Osteoblast (primary cell): ENCODE measurements at places on chromosomes 7 and 10. TPM values are rescaled to one million over a fixed set of nuclear protein-coding genes. Genes with fewer than 3 reads are reported as not detected.

- peaks cover 31% of the 10 kb centered on the region for H3K4me1 ChIP-seq
- H3K4me3 ChIP-seq = peak overlapping the region; percentile 38
- DNase-seq = peak; percentile 100
Measured at GRCh38 chr10:79298403-79299244, 48.6 kb upstream of the PPIF start.

- no peak overlapping the region for H3K27ac ChIP-seq
- no peak for DNase-seq
- no peaks in the 10 kb centered on the region for H3K4me1 ChIP-seq
- H3K36me3 ChIP-seq = no peaks in the 10 kb centered on the region
- no peak overlapping the region for H3K4me3 ChIP-seq
Measured at GRCh38 chr10:114021154-114021553, 22.5 kb upstream of the ADRB1 start.

DNA sequence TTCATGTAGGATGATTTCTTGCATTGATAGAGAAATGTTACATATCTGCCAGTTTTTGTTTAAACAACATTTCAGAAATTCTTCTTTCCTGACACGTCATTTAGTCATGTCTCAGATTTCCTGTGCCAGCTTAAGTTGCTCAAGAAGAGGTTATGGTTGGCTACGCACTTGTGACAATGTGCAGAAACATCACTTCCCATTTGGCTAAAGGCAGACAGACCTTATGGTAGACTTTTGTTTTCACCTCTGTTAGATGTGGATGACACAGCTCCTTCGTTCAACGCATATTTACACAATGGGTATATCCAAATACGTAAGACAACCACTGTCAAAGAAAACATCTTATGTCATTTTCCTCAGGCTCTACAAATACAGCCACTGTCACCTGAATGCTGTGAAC lies 125.8 kb downstream of the DOCK4 start:
- H3K4me3 ChIP-seq = peak overlapping the region; percentile 62
- peak overlapping the region; percentile 94 for H3K27ac ChIP-seq
- no peaks in the 10 kb centered on the region for H3K27me3 ChIP-seq
- H3K36me3 ChIP-seq = no peaks in the 10 kb centered on the region

NAT16 gene
- not detected in 2 replicates for total RNA-seq

IPMK gene
- total RNA-seq = 10.9 TPM in 2 replicates

GRCh38 chr10:66294538-66294937 lies 631.3 kb upstream of the LRRTM3 start:
- no peaks in the 10 kb centered on the region for H3K27me3 ChIP-seq
- H3K36me3 ChIP-seq = no peaks in the 10 kb centered on the region
- no peak overlapping the region for H3K4me3 ChIP-seq
- H3K4me1 ChIP-seq = no peaks in the 10 kb centered on the region

DNA sequence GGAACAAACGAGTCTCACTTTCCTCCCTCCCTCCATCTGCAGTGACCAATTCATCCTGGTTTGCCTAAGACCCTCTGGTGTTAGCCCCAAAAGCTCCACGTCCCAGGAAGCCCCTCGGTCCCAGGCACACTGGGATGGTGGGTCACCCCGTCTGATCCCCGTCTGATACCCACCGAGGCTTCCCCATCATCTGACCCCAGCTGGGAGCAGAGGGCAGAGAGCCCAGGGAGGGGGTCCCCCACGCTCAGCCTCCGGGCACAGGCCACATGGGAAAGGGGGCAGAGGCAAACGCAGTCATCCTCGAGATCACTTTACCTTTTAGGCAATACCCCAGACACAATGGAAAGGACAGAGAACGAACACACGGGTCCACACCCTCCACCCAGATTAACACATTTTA lies 291.6 kb upstream of the PPP2R2D start:
- H3K36me3 ChIP-seq = no peaks in the 10 kb centered on the region
- H3K27ac ChIP-seq = no peak overlapping the region
- no peaks in the 10 kb centered on the region for H3K4me1 ChIP-seq
- no peak for DNase-seq
- H3K27me3 ChIP-seq = no peaks in the 10 kb centered on the region
- no peak overlapping the region for H3K4me3 ChIP-seq

DNA sequence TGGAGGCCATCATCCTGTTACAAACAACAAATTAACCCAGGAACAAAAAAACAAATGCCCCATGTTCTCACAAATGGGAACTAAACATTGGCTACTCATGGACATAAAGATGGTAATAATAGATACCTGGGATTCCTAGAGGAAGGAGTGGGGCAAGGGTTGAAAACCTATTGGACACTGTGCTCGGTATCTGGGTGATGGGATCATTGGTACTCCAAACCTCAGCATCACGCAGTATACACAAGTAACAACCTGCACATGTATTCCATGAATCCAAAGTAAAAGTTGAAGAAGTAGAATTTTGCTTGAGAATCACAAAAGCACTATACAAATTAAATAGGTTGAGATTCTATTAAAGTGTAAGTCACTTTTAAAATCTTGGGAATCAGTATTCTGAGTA lies 16.7 kb downstream of the GHITM start:
- H3K4me1 ChIP-seq = no peaks in the 10 kb centered on the region
- no peaks in the 10 kb centered on the region for H3K27me3 ChIP-seq
- H3K27ac ChIP-seq = no peak overlapping the region
- no peak for DNase-seq

COL17A1 gene
- under 0.01 TPM in 2 replicates for total RNA-seq

GRCh38 chr7:191981-192649 lies at the start of gene FAM20C:
Gene FAM20C (plus strand): TSS chr7:192571. CDS start chr7:193200, 629 bp downstream.
- peaks cover 33% of the 10 kb centered on the region for H3K4me1 ChIP-seq
- H3K27me3 ChIP-seq = no peaks in the 10 kb centered on the region
- H3K27ac ChIP-seq = peak within 1 kb of the TSS; percentile 70
- peak; percentile 100 for DNase-seq

GRCh38 chr7:31828520-31828919 lies 141.5 kb downstream of the PPP1R17 start:
- peaks cover 31% of the 10 kb centered on the region for H3K36me3 ChIP-seq
- no peaks in the 10 kb centered on the region for H3K27me3 ChIP-seq
- no peak for DNase-seq
- H3K4me1 ChIP-seq = peaks cover 3% of the 10 kb centered on the region
- no peak overlapping the region for H3K27ac ChIP-seq

NPSR1 gene
- total RNA-seq = not detected in 2 replicates

CAMK2B gene
- total RNA-seq = not detected in 2 replicates

NRBF2 gene
- total RNA-seq = 35.1 and 43.3 TPM in 2 replicates

OR2A42 gene
- under 0.01 TPM in 1 of 2 replicates, not detected in the other for total RNA-seq

CALHM3 gene
- total RNA-seq = not detected in 2 replicates

DNA sequence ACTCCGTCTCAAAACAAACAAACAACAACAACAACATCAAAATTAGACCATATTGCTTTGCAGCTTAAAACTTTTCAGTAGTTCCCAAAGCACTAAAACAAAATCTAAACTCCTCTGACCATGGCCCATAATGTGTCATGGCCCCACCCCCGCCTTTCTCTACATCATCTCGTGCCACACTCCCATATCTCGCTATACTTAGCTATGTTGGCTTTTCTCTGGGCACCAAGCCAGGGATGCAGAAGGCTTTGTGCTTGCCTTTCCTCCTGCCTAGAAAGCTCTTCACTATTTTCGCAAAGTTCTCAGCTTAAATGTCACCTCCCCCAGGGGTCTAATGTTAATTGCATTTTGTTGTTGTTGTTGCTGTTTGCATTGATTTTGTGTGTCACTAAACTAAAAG lies 15.1 kb upstream of the SLC16A12 start:
- H3K27me3 ChIP-seq = no peaks in the 10 kb centered on the region
- H3K4me3 ChIP-seq = no peak overlapping the region
- peaks cover 12% of the 10 kb centered on the region for H3K4me1 ChIP-seq
- no peak for DNase-seq

GRCh38 chr7:95537468-95537867 lies 51.7 kb downstream of the ASB4 start:
- no peak overlapping the region for H3K27ac ChIP-seq
- H3K27me3 ChIP-seq = peaks cover 28% of the 10 kb centered on the region
- no peaks in the 10 kb centered on the region for H3K4me1 ChIP-seq
- DNase-seq = no peak
- H3K4me3 ChIP-seq = no peak overlapping the region

GIMAP4 gene
- total RNA-seq = not detected in 2 replicates

SPDYE11 gene
- not detected in 2 replicates for total RNA-seq

SHTN1 gene
- 2.2 and 2.4 TPM in 2 replicates for total RNA-seq

DNA sequence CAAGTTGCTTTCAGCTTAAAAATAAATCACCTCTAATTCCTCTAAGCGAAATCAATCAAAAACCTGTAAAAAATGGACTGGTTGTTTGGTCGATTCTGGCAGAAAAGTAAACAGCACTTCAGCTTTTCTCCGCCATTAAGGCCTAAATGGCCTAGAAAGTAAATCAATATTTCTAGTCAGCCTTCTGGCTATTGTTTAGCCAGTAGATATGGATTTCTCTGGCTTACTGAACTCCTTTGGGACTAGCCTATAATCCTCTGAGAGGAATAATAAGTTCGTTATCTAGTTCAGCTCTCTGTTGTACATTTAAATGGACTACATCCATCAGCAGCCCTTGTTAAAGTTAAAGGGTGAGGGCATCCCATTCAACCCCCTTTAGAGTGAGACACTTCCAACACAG lies 400.1 kb upstream of the ETV1 start:
- no peak for DNase-seq
- no peaks in the 10 kb centered on the region for H3K36me3 ChIP-seq
- H3K4me1 ChIP-seq = no peaks in the 10 kb centered on the region
- H3K4me3 ChIP-seq = no peak overlapping the region
- H3K27me3 ChIP-seq = no peaks in the 10 kb centered on the region
- H3K27ac ChIP-seq = no peak overlapping the region

- no peaks in the 10 kb centered on the region for H3K36me3 ChIP-seq
- H3K4me1 ChIP-seq = no peaks in the 10 kb centered on the region
- no peak overlapping the region for H3K27ac ChIP-seq
- no peak overlapping the region for H3K4me3 ChIP-seq
Measured at GRCh38 chr10:124381011-124381611, 37.6 kb downstream of the OAT start.

DNA sequence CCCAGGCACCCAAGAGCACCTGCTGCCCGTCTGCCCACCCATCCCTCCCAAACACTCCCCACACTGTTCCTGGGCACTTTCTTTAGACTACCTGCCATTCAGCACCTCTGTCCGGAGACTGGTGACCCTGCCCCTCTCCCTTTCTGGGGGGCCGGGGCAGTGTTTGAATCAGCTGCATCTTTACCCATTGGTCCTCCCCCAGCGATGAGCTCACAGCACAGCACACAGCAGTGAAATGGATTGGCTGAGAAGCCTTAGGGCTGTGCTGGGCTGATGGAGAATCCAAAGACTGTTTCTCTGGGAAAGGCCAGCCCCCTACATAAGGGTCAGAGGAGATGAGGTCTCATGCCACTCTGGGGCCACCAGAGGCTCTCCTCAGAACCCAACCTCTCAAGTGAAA lies 40.2 kb downstream of the VWA2 start:
- no peak for DNase-seq
- no peaks in the 10 kb centered on the region for H3K36me3 ChIP-seq
- H3K27ac ChIP-seq = no peak overlapping the region
- no peak overlapping the region for H3K4me3 ChIP-seq
- peaks cover 20% of the 10 kb centered on the region for H3K27me3 ChIP-seq

GRCh38 chr7:148911626-148912025 lies 27.5 kb upstream of the EZH2 start:
- H3K36me3 ChIP-seq = no peaks in the 10 kb centered on the region
- no peak overlapping the region for H3K4me3 ChIP-seq
- peaks cover 65% of the 10 kb centered on the region for H3K27me3 ChIP-seq

DNA sequence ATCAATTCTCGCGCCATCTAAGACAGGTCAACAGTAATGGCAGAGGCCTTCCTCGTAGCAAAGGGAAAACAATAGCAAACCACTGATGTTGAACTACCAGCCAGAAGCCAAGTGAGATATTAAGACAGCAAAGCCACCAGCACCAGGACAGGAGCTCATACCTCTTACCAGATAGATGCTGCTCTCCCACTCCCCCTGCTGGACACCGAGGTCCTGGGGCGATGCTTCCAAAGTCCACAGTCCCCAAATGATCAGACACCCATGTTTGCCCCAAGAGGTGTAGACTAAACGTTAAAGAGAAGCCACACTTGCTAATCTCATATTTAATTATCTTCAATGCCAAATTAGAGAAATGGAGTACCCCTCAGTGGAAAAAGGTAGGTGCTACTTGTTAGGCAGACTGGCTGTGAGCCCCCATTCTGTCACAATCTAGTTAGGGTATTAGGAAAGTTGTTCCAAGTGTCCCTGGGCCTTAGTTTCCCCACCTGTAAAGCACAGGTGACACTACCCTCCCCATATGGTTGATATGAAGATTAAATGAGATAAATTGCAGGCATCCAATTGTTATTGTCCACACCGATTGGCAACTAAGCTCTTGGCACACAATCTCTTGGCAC lies 39.9 kb downstream of the TOMM7 start:
- peak overlapping the region; percentile 78 for H3K27ac ChIP-seq
- no peaks in the 10 kb centered on the region for H3K36me3 ChIP-seq
- H3K27me3 ChIP-seq = no peaks in the 10 kb centered on the region
- peaks cover 33% of the 10 kb centered on the region for H3K4me1 ChIP-seq
- DNase-seq = no peak

REEP3 gene
- total RNA-seq = 66.6 and 71.3 TPM in 2 replicates
